ENCODE measurements at places on chromosomes 13 and 19.
A peak's percentile ranks its signal among the peaks of the same experiment; 100 is the strongest.

DNA sequence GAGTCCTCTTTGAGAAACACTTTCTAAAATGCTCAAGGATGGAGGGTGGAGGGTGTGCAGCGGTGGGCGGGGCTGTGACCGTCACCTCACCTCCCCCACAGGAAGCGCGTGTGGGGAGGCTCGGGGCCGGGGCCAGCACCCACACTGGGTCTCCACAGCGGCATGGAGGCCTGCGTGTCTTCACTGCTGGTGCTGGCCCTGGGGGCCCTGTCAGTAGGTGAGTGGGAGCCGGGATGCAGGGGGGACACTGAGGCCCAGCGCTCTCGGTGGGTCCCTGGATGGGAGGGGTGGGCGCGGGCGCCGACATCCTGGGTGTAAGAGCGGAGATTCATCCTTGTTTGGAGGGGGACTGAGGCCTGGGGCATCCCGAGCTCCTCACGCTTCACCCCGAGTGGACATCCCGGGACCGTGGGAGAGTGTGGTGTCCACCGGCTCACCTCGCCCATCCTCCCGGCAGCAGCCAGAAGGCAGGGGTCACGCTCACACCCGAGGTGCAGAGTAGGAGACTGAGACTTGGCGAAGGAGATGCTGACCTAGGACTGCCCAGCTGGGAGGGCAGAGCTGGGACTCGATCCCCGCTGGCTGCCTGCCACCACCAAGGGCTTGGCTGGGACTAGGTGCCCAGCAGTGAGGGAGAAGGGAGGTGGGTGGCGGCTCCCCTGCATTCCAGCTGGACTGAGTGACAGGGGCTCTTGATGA lies at the start of gene GZMM:
TSS of gene GZMM (plus strand) at position 144 of the 699 bp plus-strand sequence. CDS start at position 163, 19 bp downstream.
- DNase-seq = no peak

GRCh38 chr19:12890787-12891552 lies at the start of gene GCDH:
Gene GCDH, plus strand, starts transcription at chr19:12891160. Its CDS starts 145 bp downstream, at chr19:12891305.
- peak; percentile 95 for DNase-seq

DNA sequence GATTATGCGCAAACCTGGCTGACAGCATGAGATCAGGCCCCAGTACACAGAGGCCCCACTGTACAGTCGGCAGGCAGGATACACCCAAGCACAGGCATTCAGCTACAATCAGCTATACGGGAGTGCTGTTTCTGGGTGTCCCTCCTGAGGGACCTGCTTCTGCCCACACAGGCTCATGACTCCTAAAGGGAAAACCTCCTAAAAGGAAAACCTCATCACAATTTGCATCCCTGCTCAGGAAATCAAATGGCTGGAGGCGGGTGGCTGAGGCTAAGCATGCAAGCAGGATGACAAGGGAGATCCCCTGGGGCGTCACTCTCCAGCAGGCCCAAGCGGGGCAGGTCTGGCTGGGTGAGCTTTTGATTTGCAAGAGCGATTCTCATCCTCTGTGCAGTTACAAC lies 99.8 kb downstream of the CRYL1 start:
- DNase-seq = no peak

- DNase-seq = peak; percentile 93
These were observed at the start of gene ZNF175 for GRCh38 chr19:51570962-51571575. Gene ZNF175, plus strand, starts transcription at chr19:51571283. Its CDS starts 2,047 bp downstream, at chr19:51573330.

- no peak for DNase-seq
These were observed 104.6 kb downstream of the COL4A2 start for GRCh38 chr13:110411688-110412059.

DNA sequence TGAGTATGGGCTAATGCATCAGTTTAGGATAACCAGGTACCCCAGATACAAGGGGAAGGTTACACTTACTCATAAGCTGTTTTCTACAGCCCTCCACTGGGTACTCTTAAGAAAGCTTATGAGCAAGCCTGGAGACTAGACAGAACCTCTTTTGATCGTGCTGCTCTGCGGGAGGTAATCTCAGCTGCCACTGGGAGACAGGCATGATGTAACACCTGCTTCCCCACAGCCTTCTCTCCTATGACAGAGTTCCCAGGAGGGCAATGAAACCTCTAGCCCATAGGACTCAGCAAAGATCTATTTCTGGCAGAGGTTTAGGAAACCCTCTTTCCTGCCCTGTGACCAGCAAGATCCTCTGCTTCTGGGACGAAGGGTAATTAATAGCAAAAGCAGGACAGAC lies 65.6 kb downstream of the WASF3 start:
- DNase-seq = no peak

- no peak for DNase-seq
These were observed 15.3 kb downstream of the ZNF486 start for GRCh38 chr19:20182222-20182785.

DNA sequence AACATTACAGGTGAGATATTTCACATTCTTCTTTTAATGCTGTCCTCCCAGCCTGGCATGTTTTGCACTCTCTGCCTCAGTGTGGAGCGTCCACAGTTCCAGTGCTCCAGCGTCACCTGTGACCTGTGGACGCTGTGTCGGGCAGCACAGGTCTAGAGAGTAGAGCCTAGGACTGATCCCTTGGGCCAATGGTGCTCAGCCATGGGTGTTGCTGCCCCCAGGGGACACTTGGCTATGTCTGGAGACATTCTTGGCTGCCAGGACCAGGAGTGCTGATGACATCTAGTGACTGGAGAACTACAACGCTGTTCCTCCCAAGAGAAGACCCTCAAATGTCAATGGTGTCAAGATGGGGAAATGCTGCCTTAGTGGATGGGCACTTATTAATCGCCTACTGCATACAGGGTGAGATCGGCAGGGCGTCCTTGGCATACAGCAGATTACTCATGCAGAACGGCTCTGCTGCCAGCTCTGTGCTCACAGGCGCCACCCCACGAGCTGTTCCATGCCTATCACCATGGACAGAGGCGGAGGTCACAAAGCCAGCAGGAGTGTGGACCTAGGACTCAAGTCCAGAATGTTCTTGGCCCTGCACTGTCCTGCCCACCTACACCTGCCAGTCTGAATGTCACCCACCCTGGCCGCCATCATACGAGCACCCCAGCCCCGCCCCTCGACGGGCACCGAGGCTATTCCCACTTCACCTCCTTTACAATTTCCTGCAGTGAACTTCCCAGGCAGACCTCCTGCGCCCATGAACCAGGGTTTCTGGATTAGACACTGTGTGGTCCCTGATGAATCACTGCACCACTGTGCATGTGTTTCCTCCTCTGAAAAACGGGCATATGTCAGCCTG lies 13.9 kb upstream of the MADCAM1 start:
- DNase-seq = no peak

DNA sequence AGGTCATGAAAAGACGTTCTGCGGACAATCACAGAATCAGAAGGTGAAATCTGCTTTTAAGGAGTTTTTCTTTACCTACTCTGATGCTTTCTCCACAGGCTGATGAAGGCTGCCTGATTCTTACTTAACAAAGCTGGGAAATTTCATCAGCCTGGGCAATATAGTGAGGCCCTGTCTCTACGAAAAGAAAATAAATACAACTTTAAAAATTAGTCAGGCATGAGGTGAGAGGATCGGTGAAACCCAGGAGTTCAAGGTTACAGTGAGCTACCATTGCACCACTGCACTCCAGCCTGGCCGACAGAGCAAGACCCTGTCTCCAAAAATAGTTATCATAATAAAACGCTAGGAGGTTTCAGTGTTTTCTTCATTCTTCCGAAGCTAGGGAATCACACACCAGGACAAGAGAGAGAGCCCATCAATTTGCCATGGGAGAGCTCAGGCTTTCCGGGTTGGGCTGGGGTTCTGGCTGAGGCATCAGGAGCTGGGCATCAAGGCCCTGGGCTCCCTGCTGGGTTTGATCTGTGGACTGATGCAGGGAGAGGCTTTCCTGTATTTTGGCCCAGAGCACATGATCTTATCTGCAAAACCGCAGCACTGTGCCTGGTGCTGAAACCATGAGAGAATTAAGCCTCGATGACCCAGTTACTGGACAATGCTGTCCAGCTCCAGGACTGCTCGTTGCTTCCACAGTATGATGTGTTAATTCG lies 25.1 kb upstream of the CEBPG start:
- no peak for DNase-seq

- DNase-seq = no peak
These were observed 553.5 kb downstream of the MYO16 start for GRCh38 chr13:109182777-109183465.

- DNase-seq = no peak
These were observed 16.6 kb downstream of the DDX39A start for GRCh38 chr19:14402332-14403144.

- no peak for DNase-seq
These were observed 1888.8 kb upstream of the PCDH20 start for GRCh38 chr13:63304497-63304896.

GRCh38 chr19:47284324-47284899 lies 9.7 kb downstream of the INAFM1 start:
- no peak for DNase-seq
